Daoy (cell line): ENCODE measurements at places on chromosomes 2 and 18. TPM values are rescaled to one million over a fixed set of nuclear protein-coding genes. Genes with fewer than 3 reads are reported as not detected.

Gene DSC3
- not detected in 2 replicates for total RNA-seq

GRCh38 chr2:155223781-155224406, 525.4 kb downstream of the KCNJ3 start:
- DNase-seq = no peak

DNA sequence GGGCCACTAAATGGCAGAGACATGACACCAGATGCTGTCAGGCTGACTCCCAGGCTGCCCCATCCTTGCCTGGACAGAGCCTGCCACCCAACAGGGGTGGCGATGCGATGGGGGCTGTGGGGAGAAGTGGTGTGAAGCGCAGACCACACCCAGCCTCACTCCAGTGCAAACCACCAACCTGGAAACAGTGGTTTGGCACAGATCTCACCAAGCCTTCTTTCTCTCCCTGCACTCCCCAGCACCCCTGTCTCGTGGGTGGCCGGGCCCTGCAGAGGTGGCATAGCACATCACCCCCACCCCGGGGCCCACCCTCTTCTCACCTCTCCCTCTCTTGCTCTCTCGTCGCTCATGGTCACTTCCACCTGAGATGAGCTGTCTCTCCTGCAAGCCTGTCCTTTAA, 32.6 kb downstream of the CIB4 start:
- DNase-seq = no peak

DNA sequence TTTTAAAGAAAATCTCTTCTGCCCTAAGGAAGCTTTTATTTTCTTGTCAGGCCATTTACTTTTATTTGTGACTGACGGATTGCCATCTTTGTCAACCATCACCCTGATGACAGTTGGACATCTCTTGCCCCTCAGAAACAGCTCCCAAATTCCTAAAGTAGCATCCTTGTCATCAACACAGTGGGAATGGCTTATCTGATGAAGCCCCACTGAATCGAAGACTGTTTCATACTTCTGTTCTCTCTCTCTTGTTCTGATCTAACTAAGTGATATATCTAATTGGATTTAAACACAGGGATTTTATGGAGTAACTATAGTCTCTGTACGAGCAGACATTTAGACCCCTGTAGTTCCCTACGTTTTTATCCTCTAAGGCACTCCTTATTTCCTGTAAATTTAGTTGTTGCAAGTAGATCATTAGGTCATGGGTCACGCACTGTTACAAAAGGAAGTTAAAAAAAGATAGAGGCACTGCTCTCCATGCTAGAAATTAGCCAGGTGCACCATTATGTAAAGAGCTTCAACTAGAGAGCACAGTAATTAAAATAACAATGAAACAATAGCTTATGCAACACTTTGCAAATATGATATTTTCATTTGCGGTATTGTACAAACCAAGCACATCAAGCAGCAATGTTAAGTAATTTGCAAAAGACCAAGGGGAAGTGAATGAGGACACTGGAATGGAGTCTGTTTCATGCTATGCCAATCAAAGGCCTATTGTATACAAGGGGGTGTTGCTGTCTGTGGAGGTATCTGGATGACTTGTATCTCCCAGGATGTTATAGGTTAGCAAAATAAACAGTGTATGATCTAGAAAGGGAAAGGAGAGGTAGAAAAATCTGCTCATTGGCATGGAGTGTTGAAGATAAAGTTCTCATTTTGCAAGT, 284.7 kb downstream of the LRRTM1 start:
- DNase-seq = no peak

Gene OTOS
- 0.34 TPM in 1 of 2 replicates, not detected in the other for total RNA-seq

Gene HNMT
- total RNA-seq = 1.6 and 7.1 TPM in 2 replicates

DNA sequence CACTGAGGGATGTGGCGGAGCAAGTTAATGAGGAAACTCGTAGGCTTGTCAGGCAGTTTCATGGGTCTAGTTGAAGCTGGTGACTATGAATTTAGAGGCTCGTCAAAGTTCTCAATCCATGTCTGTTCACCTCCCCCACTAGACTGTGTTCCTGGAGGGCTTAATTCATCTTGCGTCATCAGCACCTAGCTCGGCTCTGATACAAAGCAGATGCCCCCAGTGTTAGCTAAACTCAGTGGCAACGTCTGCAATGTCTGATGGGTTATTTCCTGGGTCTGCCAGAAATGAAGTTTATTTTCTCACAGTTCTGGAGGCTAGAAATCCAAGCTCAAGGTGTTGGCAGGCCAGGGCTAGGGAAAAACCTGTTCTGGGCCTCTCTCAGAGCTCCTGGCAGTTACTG, 140.6 kb downstream of the PID1 start:
- peak; percentile 26 for DNase-seq

Gene DLGAP1
- 0.27 and 2.9 TPM in 2 replicates for total RNA-seq

DNA sequence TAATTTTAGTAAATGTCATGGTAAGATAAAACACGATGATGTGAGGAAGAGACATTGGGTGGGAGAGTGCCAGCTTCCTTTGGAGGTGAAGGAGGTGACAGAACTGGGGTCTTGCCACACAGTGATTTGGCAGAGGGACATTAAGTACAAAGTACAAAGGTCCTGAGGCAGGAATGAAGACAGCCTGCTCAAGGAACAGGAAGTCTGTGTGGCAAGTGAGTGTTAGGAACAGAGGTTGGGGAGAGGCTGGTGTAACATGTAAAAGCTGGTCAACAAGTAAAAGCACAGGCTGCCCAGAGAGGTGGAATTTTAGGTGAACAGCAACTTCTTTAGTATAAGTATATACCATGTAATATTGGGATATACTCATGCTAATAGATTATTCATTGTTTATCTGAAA, 73.1 kb downstream of the INPP5D start:
- no peak for DNase-seq

DNA sequence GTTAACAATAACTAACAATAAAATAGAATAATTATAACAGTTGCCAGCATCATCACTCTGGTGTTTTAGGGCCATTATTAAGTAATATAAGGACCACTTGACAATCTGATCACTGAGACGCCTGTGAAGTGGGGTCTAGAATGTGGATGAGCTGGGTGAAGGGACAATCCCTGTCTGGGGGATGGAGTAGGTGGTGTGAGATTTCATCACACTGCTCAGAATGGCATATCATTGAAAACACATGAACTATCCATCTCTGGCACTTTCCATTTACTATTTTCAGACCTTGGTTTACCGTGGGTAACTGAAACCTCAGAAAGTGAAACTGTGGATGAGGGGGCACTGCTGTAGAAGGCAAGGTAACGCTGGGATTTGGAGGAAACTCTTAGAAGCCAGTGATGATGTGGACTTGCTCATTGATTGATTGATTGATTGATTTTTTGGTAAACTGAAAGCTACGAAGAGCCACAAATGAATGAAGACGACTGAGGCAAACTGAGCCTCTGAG, 204.4 kb upstream of the TWIST2 start:
- DNase-seq = no peak

GRCh38 chr18:69691008-69691760, 256.5 kb downstream of the CD226 start:
- DNase-seq = no peak

Gene ERBB4
- total RNA-seq = 0.03 and 0.06 TPM in 2 replicates

DNA sequence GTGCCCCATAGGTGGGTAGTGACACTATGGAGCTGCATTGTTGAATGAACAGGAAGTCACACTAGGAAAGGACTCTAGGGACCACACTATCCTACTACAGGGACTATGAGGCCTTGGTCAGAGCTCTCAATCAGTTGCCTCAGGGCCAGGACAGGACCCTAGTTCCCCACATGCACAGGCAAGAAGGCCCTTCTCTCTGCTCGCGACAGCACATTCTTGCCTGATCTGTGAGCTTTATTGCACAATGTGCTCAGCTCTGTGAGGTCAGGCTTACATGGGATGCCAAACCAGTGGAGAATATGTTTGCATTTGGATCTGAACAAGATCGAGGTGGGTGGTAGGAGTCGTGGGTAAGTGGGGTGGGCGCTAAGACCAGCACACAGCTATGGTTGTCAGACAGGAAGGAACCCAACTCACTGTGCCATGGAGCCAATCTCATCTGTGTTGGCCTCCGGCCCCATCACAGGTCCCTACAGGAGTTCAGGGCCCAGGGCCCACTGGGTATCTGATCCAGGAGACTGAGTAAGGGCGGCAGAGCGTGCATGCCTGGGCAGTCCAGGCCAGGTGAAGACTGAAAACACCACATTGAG, 8.0 kb downstream of the PCARE start:
- DNase-seq = no peak

DNA sequence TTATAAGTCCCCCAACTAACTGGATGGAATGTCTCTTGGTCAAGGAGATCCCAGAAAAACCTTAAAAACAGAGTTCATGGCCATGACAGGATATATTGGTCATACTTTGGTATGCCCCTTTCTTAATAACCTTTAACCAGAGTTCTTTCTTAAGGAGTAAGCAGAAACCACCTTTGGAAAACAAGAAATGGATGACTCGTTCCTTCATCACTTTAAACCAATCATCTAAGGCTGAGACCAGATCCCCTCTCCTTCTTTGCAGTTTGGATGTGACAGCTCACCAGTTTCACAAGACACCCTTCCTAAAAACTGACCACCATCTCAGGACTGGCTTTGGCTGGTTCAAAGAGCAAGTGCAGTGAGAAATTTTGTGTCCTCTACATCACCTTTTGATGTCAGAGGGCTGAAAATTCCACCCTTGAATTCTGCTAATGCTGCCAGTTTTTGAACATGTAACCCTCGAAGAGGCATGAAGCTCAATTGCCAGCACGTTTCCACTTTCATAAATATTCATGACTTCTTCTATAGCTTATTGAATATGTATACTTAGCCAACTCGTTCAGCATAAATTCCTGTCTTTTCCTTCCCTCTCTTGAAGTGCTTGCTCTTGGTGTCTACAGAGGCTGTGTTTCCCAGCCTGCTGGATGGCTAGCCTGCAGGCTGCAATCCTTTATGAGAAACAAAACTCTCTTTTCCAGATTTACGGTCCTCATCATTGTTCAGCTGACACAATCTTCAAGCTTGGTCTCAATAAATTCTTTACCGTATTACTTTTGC, 1323.5 kb upstream of the TMEFF2 start:
- peak; percentile 42 for DNase-seq

Gene GPBAR1
- not detected in 2 replicates for total RNA-seq

DNA sequence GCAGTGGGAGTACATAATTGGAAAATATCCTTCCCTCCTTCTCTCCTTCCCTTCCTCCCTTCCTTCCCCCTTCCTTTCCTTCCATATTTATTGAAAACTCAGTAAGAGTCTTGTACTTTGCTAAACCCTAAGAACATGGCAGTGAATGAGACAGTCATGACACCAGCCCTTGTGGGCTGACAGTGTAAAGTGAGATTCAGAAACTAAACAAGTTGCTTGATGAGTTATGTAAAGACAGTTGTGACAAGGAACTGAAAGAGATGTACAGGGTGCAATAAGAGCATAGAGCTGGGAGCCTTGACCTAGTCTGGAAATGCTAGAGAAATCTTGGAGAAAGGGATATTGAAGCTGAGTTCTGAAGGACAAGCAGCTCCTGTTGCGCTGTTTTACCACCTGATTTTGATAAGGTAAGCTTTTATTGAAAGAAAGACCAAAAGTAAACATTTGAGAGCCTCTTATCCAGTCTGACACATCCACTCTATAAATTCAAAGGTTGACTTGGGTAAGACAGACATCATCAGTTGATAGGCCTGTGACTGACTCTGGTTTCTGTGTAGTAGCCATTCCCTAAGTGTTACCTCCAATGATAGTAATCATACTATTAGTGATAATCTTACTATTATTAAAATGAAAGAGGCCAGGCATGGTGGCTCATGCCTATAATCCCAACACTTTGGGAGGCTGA, 66.5 kb upstream of the SKOR2 start:
- no peak for DNase-seq

- DNase-seq = no peak
These were observed 46.4 kb upstream of the PMAIP1 start for GRCh38 chr18:59853380-59853779.

DNA sequence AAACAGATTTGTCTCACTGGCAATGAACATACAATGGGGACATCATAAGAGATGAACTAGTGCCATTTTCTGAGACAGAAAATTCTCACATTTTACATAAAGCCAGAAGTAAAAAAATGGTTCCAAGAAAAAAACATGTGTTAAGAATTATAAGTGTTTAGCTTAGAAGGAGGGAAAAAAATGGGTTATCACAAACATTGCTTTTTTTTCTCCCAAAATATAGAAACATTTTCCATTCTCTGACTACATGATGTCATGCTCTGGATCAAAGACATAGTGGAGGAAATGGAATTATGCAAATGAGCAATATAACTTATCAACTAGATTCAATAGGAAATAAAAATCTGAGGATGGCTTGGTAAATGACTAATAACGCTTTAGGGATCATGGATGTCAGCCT, 49.8 kb downstream of the SPATS2L start:
- DNase-seq = no peak

- peak; percentile 68 for DNase-seq
These were observed 71.0 kb upstream of the SP3 start for GRCh38 chr2:174035981-174036742.

Gene ANKRD30B
- total RNA-seq = 0.23 TPM in 1 of 2 replicates, not detected in the other

- DNase-seq = peak; percentile 84
These were observed 12.0 kb downstream of the ATP6V1B1 start for GRCh38 chr2:70947556-70948184.

- peak; percentile 82 for DNase-seq
These were observed 1.4 kb upstream of the MALT1 start for GRCh38 chr18:58669731-58670378.

DNA sequence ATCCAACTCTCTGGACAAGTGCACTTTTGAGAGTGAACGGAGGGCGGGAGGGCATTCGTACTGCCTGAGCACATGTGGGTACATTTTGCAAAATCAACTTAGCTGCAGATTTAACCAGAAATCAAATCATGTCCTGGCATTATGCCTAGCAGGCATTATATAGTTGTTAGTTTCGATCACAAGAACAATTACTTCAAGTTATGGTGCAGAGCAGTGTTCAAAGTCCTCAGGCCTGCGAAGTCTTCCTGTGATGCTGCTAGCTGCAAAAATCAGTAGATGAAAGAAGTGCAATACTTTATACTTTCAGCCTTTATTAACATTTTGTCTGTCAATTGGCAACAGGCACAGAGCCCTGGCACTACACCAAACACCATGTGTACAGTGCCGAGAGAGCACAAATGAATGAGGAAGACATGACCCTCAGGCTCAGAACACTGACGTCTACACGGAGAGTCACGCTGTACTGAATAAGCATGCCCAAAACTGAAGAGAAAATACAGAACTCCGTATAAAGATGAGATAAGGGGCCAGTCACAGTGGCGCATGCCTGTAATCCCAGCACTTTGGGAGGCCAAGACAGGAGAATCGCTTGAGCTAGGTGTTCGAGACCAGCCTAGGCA, 92.1 kb upstream of the CREB1 start:
- no peak for DNase-seq

Gene PSMA8
- total RNA-seq = not detected in 2 replicates

Gene SLC11A1
- total RNA-seq = not detected in 2 replicates

Gene CCDC148
- 0.46 and 4.9 TPM in 2 replicates for total RNA-seq

Gene COL4A3
- total RNA-seq = 0.06 TPM in 1 of 2 replicates, not detected in the other
